ENCODE measurements at places on chromosomes 11 and 22.

- DNase-seq: no peak
Measured at GRCh38 chr22:22750335-22751042, 106.1 kb downstream of the GGTLC2 start.

- DNase-seq: no peak
Measured at GRCh38 chr11:1448882-1449281, 37.7 kb downstream of the MOB2 start.

GRCh38 chr11:44855493-44855849 lies 95.2 kb downstream of the TP53I11 start:
- no peak for DNase-seq

GRCh38 chr11:75406338-75406777 lies 7.0 kb downstream of the RPS3 start:
- no peak for DNase-seq

Data from T47D (cell line).